ENCODE measurements at places on chromosomes 13 and 19.
A peak's percentile ranks its signal among the peaks of the same experiment; 100 is the strongest.

- no peak for DNase-seq
Observed at GRCh38 chr19:4597278-4597974, 37.9 kb upstream of the SEMA6B start.

GRCh38 chr13:68666774-68667397 lies 1436.8 kb upstream of the PCDH9 start:
- DNase-seq, result no peak

DNA sequence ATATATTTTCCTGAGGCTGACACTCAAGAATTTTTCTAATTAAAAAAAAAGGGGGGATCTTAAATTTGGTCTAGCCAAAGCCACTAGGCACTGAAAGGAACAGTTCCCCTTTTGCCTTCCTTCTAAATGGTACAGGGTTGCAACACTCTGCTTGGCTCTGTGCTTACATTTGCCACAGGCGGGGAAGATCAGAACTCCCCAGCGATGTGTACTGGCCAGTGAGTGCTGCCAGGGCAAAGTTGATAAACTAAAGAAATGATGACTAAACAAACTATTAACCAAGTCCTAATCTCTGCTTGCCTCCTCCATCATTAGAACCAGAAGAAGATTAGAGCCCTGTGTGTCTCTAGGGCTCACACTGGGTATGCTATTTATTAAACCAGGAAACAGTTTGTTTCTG lies 75.3 kb upstream of the SCEL start:
- DNase-seq, result no peak

DNA sequence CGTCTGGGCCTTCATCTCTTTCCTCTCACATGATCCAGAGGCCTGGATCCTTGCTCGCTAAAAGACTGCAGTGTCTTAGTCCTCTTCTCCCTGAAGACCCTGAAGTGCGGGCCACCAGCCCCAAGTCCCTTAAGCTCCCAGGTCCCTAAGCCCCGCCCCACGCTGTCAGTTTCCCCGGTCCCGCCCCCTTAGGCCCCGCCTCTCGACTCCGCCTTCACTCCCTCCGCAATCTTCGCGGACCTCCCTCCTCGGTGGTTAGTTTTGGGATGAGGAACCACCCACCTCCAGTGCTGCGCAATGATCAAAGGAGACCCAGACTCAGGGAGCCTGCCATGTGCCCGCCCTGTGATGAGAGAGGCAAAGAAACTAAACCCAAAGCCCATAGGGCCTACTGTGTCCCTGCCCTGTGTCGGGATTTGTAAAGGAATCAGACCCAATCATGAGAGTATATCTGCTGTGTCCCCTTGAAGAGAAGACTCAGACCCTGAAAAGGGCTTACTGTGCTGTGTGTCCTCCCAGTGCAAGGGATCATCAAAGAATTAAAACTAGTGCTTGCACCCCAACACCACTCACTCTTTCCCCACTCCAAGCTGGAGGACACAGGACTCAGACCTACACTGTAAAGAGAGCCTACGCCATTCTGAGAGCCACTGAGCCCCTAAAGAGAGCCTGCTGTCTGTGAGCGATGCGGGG lies 3.0 kb upstream of the COX6B1 start:
- peak; percentile 67 for DNase-seq

- no peak for DNase-seq
Observed at GRCh38 chr19:43318796-43319314, 34.6 kb upstream of the CD177 start.

All from activated T-cell treated with anti-CD3 and anti-CD28 coated beads for 1 hour (primary cell).